Ovary (tissue), 10 donors: ENCODE measurements at places on chromosomes 11 and 22. TPM values are rescaled to one million over a fixed set of nuclear protein-coding genes. Genes with fewer than 3 reads are reported as not detected.

The DRICH1 gene
- 1.3 TPM for total RNA-seq

DNA sequence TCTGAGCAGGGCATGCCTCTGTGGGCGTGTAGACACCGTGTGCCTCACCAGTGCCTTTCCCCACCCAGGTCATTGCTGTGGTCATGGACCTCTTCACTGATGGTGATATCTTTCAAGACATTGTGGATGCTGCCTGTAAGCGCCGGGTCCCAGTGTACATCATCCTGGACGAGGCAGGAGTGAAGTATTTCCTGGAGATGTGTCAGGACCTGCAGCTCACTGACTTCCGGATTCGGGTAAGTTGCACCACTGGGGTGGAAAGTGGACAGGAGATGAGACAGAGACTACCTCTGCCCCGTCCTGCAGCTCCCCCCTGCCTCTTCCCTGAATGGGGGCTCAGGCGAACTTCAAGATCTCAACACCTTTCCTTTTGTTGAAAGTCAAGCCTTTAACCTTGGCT, 24.3 kb downstream of the FAM83F start:
- no peak overlapping the region for H3K27ac ChIP-seq
- H3K27me3 ChIP-seq: no peaks in the 10 kb centered on the region
- H3K36me3 ChIP-seq: no peaks in the 10 kb centered on the region
- no peak overlapping the region for H3K4me3 ChIP-seq
- DNase-seq: no peak
- H3K4me1 ChIP-seq: no peaks in the 10 kb centered on the region

GRCh38 chr11:75994616-75995015, 179.6 kb downstream of the UVRAG start:
- no peaks in the 10 kb centered on the region for H3K27me3 ChIP-seq
- DNase-seq: no peak
- H3K4me3 ChIP-seq: no peak overlapping the region
- no peak overlapping the region for H3K27ac ChIP-seq

DNA sequence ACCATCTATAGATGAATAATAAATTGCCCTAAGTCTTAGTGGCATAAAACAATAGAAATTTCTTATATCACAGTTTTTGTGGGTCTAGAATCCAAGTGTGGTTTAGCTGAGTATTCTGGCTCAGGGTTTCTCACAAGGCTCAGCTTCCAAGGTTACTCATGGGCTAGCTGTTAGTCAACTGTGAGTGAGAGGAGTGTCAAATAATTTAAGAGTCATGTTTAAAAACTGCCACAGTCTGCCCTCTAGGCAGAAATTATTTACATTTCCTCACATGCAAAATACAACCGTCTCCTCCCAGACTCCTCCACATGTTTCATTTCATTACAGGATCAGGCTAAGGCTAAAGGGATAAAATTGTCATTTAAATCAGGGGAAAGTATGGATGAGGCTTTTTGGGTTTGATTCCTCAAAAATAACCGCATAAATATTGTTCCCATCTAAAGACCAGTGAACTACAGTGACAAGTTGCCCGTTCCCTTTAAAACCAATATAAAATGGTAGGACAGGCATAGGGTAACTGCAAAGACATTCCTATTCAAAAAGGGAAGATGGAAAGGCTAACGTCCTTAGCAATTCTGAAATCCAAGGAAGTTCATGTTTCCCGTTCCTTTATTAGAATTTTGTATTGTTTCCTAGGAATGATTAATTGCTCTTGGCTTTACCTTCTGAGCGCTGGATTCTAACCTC, 324.3 kb downstream of the DYNC2H1 start:
- no peak overlapping the region for H3K27ac ChIP-seq
- no peaks in the 10 kb centered on the region for H3K4me1 ChIP-seq
- no peaks in the 10 kb centered on the region for H3K36me3 ChIP-seq
- H3K27me3 ChIP-seq: no peaks in the 10 kb centered on the region
- no peak overlapping the region for H3K4me3 ChIP-seq
- DNase-seq: no peak

DNA sequence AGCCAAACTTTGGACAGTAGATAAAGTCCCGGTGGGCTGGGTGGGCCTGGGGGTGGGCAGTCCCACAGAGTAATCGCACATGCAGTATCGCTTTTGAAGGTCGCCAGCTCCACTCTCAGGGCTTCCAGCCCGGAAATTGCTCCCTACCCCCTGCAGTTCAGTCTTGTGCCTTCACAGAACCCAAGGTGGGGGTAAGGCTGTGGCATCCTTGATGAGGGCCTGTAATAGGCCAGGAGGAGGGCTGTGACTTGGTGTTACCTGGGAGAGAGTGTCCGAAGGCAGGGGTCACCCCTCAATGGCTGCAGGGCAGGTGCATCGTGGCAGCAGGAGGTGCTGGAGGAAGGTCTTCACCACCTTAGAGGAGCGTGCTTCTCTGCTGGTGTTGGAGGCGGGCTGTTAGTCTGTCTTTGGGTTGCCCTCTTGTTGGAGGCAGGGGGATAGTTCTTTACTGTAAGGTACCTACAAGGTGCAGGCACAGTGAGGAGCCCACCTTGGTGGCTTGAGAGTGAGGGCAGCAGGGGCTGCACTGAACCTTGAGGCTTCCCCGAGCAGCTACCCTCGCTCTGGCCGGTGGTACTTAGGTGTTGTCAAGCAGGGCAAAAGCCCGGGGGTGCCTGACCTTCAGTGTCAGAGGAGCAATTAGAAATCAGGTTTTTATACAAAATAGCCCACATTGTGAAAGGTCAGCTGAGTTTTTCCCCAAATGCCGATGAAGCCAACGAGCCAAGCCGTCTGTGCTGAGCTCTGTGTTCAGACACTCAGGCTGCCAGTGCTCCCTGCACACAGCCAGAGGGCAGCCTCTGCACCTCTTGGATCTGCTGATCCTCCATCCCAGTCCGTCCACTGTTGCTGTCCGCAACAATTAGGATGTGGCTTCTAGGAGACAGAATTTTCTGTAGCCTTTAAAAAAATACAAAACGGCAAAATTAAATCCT, 21.9 kb downstream of the SAMM50 start:
- DNase-seq: no peak
- no peaks in the 10 kb centered on the region for H3K36me3 ChIP-seq
- H3K27ac ChIP-seq: no peak overlapping the region
- no peak overlapping the region for H3K4me3 ChIP-seq
- H3K4me1 ChIP-seq: no peaks in the 10 kb centered on the region
